Central memory CD4-positive, alpha-beta T cell (primary cell): ENCODE measurements at places on chromosomes 11 and 22.

- no peak for DNase-seq
These were observed 25.4 kb downstream of the THOC5 start for GRCh38 chr22:29528144-29528543.

GRCh38 chr11:26078231-26078821 lies 253.6 kb upstream of the ANO3 start:
- DNase-seq = no peak

DNA sequence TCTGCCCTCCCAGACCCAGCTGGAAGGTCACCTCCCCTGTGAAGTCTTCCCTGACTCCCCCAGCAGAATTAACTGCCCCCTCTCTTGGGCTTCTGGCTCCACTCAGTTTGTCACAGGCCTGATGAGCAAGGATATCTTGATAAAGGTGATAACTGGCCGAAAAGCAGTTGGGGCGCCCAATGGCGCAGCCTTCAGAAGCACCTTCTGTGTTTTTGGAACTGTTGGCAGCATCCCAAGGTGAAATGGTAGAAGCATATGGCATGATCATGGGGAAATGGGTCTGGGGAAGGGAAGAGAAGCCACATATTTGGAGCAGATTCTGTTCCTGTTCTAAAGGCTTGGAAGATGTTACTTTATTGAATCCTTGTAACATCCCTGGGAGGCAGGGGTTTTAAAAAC lies 2.8 kb upstream of the TAB1 start:
- no peak for DNase-seq

DNA sequence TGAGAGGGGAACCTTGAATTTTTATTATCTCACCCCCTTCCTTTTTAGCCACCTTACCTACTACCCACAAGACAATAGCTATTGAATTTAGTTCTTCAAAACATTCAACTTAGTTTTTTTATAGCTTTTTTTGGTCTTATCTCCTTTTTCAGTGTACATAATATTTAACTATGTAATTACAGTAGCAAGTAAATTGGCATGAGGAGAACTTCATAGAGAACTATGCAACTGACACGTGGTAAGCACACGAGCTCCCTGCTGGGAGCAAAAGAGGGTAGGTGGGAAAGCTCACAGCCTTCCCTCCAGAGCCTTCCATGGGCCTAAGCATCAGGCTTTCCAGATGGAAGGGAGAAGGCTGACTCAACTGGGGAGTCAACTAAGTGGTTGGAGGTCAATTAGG lies 22.1 kb upstream of the ZDHHC13 start:
- DNase-seq = no peak

DNA sequence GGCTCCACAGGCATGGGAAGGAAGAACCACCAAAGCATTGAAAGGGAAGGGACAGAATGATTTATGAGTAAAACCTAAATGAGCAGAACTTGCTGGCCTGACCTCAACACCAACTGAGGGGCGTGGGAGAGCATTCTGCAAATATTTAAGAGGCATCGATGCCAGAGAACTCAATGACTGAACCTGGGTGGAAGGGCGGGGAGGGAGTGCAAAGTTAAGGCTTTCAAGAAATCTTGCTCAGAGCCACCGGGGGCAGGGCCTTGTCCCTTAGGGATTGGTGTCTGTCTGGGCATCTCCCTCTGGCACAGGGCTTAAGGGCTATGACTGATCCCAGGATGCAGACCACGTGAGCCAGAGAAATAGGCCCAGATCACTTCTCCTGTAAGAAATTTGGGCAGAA lies 137.1 kb downstream of the ADAMTS15 start:
- DNase-seq = no peak

DNA sequence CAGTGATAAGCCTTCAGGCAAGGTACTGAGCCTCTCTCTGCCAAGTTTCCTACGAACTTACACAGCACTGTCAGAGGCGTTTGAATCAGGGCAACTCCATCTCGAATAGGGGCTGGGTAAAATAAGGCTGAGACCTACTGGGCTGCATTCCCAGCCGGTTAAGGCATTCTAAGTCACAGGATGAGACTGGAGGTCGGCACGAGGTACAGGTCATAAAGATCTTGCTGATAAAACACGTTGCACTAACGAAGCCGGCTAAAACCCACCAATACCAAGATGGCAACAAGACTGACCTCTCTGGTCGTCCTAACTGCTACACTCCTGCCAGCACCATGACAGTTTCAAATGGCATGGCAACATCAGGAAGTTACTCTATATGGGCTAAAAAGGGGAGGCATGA lies 20.4 kb upstream of the POGLUT3 start:
- no peak for DNase-seq
